SHP77 (cell line): ENCODE measurements at places on chromosomes 6 and 20.

DNA sequence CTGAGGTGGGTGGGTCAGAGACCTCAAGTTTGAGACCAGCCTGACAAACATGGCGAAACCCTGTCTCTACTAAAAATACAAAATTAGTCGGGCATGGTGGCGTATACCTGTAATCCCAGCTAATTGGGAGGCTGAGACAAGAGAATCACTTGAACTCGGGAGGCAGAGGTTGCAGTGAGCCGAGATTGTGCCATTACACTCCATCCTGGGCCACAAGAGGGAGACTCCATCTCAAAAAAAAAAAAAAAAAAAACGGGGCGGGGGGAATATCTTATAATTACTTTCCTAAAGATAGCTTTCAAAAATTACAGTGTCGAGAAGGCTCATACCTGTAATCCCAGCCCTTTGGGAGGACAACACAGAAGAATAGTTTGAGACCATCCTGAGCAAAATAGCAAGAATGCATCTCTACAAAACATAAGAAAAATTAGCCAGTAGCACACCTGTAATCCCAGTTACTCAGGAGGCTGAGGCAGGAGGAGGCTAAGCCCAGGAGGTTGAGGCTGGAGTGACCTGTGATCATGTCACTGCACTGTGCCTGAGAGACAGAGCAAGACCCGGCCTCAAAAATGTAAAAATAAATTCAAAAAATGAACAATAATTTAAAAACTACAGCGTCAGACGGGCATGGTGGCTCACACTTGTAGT, 25.8 kb downstream of the CBFA2T2 start:
- DNase-seq = no peak

GRCh38 chr6:3292431-3293197, 33.9 kb downstream of the PSMG4 start:
- no peak for DNase-seq

- DNase-seq = no peak
These were observed 41.0 kb upstream of the GCNT2 start for GRCh38 chr6:10479939-10480700.

DNA sequence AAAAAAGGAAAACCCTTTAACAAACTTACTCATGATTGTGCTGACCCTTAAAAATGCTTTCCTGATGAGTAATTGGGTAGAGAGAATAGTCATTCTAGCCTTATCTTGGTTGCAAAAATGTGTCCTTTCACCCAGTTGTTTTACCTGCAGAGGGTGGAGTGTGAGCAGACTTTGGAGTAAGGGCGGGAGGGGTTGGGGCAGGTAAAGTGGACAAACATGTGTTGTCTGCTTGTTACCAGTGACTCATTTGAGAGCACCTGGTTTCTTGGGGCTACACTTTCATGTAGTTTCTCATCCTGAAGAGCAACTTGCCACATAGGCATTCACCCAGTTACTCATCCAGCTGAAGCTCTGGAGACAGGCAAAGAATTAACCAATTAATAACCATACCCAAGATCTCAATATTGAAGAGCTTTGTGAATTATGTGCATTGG, 121.1 kb downstream of the TNFRSF21 start:
- no peak for DNase-seq

GRCh38 chr6:148954461-148954860, 207.6 kb downstream of the UST start:
- no peak for DNase-seq
